ENCODE measurements at places on chromosomes 1 and 21.
A peak's percentile ranks its signal among the peaks of the same experiment; 100 is the strongest.

DNA sequence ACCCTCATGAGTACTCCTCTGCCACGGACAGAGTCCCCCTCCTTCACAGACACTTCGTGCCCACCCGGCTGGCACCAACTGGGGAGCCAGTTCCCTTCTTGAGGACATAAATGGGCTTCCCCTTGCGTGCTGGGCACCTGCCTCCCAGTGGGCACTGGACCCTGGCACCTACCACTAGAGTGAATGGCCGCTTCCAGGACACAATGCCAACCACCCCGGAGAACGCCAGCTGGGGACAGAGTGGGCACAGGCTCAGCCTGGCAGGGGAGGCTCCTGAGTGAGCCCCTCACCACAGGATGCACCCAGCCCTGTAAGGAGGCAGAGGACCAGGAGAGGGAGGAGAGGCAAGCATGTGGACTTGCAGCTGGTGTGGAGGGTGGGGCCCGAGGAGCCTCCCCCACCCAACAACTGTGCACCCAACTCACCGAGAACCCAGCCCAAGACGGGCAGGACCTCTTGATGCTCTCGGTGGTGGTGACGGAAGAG lies 1.0 kb downstream of the ENTREP3 start:
- no peak for DNase-seq

- DNase-seq = no peak
Observed at GRCh38 chr1:56188221-56188620, 391.1 kb downstream of the PLPP3 start.

DNA sequence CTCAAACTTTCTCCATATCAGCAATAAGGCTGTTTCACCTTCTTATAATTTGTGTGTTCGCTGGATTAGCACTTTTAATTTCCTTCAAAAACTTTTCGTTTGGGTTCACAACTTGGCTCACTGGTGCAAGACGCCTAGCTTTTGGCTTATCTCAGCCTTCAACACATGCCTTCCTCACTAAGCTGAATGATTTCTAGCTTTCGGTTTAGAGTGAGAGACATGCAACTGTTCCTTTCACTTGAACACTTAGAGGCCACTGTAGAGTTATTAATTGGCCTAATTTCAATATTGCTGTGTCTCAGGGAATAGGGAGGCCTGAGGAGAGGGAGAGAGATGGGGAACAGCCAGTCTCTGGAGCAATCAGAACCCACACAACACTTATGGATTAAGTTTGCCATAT lies 41.2 kb upstream of the IFNLR1 start:
- DNase-seq = no peak

DNA sequence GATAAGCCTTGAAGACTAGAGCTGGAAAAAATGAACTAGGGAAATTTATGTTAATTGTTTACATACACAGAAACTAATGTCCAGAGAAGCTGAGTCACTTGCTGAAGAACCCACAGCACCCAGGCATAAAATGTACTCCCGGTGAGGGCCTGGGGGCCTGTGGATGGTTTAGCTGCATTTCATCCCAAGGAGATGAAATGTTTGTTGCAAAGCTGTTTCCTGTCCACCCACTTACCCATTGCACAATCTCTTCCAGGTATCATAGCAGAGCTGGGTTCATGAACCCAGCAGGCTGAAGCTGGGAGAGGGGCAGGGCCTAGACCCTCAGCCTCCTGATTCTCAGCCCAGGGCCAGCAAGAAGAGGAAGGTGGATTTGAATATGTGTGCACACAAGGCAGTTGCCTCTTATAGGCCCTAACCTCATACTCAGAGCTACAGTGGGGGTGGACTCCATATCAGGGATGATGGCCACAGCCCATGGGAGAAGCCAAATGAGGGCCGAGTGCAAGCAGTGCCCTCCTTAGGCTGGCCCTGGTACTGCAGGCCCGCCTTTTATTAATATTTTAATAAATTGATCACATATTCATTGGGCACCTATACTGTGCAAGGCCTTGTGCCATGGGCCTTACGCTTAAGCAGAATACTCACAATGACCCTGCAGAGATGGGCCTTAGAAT lies 110.8 kb downstream of the LACTBL1 start:
- peak; percentile 74 for DNase-seq

DNA sequence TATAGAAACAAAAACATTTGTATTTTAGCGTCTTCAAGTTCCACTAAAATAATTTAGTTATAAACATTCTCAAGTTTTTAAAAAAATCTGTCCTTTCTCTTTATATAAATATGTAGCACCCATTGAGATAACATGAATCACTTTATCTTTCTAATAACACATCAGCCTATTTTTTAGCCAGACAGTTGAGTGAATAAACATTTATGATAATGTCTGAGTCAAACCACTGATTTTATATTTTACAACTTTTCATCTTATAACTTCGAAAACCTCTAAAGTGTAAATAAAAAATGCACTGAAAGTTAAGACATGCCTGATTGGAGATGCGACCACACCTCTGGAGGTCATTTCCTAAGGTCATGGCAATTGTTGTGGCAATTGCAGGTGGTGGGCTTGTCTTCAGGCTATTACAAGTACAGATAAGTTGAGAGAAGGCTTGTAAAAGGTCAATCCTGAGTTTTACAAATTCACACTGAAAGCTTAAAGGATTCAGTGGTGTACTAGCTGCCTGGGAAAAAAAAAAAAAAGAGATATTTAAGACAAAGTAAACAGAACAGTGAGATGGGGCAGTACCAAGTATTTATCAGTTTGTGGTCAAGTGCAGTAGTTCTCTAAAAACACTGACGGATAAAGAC lies 67.0 kb downstream of the INTS7 start:
- no peak for DNase-seq

- no peak for DNase-seq
Observed at GRCh38 chr1:145719230-145720079, at the start of gene CD160. TSS of gene CD160 (plus strand) at chr1:145719499. CDS start at chr1:145728328, 8,829 bp downstream.

- no peak for DNase-seq
Observed at GRCh38 chr1:52836035-52836434, 6.5 kb upstream of the ZYG11A start.
